ENCODE measurements at places on chromosomes 7 and 10.

- no peak for DNase-seq
Observed at GRCh38 chr10:30420766-30421165, 13.2 kb upstream of the MAP3K8 start.

GRCh38 chr10:119025776-119026175 lies 3.7 kb upstream of the NANOS1 start:
- DNase-seq: no peak

- DNase-seq: no peak
Observed at GRCh38 chr10:74932648-74933047, 106.2 kb downstream of the KAT6B start.

- no peak for DNase-seq
Observed at GRCh38 chr10:28853195-28853594, 175.9 kb downstream of the BAMBI start.

DNA sequence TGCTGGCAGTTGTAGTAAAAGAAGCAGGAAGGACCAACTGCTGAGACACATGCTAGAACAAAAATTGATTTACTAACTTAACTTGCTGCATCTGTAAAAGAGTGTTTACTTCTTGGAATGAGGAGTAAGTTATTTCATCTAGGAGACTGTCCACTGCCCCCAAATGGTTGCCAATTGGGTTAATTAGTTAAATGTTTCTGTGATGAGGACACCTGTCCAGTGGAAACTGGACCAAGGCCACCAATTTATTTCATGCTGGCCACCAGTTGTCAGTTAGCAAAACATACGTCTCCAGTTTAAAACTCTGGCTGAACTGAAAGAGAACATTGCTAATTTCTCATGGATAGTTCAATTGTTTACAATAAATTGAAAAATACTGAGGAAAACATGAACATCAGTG lies 191.7 kb downstream of the PPP1R9A start:
- DNase-seq: no peak

DNA sequence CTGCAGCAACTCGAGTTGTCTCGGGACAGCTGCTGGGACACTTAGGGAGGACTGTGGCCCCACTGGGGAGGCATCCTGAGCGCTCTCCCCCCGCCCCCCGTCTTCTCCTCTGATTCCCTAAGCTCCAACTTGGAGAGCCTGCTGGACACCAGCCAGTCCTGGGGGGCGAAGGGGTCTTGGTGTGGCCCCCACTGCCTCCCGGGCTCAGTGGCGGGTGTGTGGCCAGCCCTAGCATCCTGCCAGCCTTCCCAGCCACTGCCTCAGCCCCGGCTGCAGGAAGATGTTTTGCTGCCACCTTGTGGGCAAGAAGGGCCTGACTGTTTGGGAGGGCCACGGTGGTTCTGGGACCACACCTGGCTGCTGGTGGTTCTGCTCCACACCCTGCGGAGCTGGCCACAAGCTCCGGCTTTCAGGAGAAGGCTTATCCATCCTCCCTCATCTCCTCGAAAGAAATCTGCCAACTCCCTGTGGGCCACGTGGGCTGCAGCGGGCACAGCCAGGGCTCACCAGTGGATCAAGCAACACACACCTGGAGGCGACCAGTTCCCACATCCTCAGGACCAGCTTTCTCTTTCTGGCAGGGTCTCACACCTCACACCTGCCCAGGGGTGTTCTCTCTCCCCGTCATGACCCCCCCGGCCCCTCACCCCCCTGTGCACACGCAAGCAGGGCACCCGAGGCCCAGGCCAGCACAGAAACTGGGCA lies 24.8 kb downstream of the AGAP3 start:
- DNase-seq: peak; percentile 74

- DNase-seq: peak; percentile 38
Observed at GRCh38 chr10:116848032-116848943, 1.0 kb upstream of the ENO4 start.

- no peak for DNase-seq
Observed at GRCh38 chr10:49733866-49734265, 28.3 kb downstream of the OGDHL start.

DNA sequence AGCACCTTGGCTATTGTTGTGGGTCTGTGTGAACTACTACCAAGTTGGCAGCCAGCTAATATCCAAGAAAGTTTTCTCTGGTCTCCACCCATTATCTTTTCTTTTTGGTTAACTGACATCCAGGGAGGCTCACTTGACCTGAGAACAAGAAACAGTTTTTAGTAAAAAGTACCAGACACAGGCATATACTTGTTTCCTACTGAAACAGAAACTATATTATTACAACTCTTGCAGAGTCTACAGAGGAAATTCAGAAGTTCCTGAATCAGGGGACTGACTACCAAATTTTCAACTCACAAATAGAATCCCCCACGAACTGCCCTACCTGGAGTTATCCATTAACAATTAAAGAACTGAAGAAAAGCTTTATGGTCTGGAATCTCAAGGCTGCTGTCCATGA lies 168.9 kb downstream of the KCND2 start:
- DNase-seq: no peak

DNA sequence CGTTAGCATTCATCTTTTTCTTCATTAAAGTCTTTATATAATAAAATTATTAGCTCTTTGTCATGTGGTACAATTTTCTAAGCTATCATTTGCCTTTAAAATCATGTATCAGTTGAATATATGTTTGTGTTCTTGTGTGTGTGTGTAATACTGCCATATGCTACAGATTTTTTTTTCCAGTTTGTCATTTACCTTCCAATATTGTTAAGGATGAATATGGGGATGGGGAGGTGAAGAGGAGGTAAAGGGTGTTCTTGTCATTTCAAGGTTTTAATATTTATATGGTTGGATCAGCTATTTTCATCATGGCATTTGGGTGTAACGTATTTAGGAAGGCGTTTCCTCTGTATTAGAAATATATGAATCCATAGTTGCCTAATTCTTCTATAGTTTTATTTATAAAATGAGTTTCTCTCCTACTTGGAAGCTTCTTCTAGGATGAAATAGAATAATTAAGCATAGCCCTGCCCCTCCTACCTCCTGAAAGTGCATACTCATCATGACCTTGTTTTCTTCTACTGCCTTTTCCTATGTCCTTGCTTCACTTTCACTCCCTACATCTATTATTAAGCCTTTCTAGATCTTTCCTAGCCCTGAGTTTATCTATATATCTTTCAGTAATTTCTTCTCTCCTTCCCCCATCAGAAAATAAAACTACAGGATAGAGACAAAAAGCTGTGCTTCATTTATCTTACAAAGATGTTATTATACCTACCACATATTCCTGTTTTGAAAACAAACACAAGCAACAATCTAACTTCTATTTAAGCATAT lies 25.1 kb downstream of the RAB18 start:
- no peak for DNase-seq

DNA sequence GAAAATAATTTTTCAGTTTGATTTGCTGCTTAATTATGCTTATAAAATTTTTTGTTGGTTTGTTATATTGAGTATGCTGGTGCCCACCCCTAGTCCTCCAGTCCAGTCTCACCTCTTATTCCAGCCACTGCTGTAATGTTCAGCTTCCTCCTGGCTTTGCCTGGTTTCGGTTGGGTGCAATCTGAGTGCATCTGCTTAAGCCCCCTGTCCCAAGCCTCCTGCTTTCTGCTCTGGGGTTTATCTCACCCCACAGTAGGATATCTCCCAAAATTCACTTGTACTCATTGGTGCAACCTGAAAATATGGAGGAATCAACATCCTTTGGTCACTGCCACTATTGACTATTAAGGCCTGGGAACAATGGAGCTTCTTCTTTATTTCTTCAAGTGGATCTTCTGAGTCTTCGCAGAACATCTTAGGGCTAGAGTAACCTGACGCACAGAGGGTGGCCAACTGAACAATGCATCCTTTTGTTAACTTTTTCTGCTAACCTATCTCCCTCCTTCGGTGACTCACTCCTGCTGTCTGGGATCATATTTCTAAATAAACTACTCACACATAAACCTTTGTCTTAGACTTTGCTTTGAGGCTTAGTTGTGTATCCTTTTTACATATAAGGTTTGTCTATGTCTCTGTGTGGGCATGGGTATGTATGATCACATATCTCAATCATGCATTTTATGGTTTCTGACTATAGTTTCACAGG lies 19.1 kb upstream of the SOSTDC1 start:
- no peak for DNase-seq

DNA sequence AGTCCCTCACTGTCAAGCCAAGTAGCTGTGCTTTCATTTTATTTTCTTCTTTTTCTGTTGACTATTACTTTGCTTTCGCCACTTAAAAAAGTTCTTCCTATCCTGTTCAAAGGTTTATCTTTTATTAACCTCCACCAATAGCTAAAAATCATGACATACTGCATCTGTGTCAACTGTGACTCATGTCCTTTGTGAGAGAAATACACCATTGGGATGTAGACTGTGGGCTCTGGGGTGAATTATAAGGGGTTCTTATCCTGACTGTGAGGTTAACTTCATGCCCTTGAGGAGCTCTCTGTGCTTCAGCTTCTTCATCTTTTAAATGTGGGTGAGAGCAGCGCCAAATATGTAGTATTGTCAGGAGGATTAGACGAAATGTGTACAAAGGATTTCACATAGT lies 71.9 kb upstream of the ANKRD30A start:
- no peak for DNase-seq

GRCh38 chr10:9800571-9800970 lies 1217.1 kb upstream of the CELF2 start:
- no peak for DNase-seq

DNA sequence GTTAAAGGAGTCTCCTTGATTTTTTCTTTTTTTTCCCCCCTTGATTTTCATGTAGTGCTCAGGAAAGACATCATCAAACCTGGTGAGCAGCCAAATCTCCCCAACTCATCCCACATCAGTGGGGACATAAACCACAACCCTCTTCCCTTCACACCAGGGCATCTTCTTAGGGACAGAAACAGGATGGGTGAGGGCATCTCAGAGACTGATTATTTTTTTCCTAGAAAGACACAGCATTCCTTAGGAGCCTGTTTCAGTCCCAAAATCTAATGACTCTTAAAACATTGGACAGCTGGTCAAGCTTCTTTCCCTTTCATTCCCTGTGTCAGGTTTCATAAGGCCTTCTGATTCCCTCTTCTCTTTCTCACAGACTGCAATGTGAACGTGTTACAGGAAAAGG lies 31.5 kb upstream of the GSAP start:
- no peak for DNase-seq

DNA sequence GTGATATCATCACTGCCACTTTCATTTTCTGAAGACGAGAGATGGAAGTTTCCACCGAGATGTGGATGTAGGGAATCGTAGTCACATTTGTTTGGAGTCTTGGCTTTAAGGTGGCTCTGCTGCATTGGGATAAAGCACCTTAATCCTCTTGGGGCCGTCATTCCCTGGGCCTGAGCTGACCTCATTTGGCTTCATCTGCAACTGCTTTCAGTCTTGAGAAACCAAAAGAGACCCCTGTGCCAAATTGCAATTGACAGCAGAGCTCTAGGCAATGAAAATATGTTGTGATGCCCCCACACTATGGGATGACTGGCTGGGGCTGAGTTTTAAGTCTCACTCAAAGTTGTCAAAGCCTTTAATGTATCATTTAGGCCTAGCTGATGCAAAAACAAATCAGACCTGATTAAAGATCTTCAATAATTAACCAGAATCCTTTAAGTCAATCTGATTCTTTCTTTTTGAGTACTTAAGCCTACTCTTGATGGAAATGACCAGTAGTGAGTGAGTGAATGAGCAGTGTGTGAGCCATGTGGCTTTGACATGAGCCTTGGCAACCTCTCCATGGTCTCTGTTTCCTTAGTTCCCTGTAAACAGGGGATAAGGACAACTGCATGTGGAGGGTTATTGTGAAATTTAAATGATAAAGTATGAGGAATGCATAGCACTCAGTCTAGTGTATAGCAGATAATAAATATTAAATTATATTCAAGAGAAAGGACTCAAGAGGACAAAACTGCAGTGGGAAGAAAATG lies 155.0 kb downstream of the BMPER start:
- no peak for DNase-seq

- DNase-seq: no peak
Observed at GRCh38 chr10:34078745-34079470, 736.2 kb downstream of the PARD3 start.

DNA sequence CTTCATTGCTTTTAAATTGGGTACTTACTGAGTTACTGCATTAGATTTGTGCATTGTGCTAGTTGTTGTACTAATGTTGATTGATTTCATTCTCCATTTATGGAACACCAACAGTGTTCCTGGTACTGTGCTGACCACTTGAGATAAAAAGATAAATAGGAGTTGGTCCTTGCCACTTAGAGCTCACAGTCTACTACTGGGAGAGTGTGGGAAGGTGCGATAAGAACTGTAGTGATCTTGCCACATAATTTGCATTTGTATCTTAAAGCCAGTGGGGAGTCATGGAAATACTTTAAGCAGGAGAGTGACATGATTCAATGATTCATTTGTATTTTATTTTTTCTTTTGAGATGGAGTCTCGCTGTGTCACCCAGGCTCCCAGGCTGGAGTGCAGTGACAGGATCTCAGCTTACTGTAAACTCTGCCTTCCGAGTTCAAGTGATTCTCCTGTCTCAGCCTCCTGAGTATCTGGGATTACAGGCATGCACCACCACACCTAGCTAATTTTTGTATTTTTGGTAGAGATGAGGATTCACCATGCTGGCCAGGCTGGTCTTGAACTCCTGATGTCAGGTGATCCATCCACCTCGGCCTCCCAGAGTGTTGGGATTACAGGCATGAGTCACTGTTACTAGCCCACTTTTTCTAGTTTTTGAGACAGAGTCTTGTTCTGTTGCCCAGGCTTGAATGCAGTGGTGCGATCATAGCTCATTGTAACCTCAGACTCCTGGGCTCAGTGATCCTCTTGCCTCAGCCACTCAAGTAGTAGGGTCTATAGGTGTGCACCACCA lies 51.2 kb upstream of the TMEM248 start:
- no peak for DNase-seq

DNA sequence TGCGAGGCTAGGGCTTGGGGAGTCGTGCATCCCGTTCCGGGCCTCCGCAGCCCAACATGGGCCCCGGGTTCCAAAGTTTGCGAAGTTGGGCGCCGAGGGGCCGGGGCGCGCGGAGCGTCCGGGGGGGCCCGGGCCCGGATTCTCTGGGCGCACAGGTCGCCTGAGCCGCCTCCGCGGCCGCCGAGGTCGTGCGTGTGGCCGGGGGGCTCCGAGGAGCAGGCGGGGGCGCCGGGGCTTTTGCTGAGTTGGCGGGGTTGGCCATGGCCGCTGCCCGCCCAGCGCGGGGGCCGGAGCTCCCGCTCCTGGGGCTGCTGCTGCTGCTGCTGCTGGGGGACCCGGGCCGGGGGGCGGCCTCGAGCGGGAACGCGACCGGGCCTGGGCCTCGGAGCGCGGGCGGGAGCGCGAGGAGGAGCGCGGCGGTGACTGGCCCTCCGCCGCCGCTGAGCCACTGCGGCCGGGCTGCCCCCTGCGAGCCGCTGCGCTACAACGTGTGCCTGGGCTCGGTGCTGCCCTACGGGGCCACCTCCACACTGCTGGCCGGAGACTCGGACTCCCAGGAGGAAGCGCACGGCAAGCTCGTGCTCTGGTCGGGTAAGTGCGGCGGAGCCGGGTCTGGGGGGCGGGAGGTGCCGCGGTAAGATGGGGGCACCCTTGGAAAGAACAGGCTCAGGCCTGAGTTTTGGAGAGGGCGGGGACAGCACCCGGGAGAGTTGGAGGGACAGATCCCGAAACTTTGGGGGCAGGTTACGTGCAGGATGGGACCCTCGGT lies 643 bp downstream of the SMO start:
- DNase-seq: no peak

- no peak for DNase-seq
Observed at GRCh38 chr10:26647602-26648244, 49.8 kb upstream of the PDSS1 start.

Measured in activated CD4-positive, alpha-beta T cell treated with anti-CD3 and anti-CD28 coated beads, Interleukin-2, amount 50 U/mL, for 16 hours (primary cell).